ENCODE measurements at places on chromosomes 7 and 10.

DNA sequence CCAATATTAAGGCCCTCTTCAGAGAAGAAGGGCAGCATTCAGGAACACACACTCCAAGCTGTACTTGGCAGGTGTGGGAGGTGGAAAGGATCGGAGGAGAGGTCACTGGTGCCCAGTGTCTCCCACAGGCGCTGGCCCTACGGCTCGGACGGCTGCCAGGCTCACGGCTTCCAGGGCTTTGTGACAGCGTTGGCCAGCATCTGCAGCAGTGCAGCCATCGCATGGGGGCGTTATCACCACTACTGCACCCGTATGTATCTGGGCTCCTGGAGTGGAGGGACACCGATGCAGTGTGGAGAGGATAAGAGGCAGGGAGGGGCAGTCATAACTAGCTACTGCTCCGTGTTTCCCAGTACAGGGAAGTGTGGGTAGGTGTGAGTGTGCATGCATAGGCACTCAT, 3.9 kb downstream of the RGR start:
- DNase-seq: no peak

GRCh38 chr7:74236284-74236683, 17.9 kb downstream of the RFC2 start:
- DNase-seq: no peak

DNA sequence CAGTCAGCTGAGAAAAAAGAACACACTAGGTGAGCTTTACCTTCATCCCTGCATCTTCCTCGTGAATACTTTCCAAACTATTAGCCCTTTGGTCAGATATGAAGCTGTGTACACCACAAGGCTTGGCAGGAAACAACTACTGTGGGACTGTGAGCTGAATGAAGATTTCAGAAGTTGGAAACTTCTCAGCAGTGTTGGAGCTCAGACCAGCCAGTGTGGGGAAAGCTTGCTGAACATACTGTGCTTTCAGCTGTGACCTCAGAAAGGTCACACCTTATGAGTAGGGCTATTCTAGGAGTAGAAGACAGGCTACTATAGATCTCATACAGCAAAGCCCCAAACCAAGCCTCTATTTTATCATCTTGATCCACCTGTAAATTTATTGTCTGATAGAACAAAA, 123.6 kb downstream of the EXOC4 start:
- no peak for DNase-seq

DNA sequence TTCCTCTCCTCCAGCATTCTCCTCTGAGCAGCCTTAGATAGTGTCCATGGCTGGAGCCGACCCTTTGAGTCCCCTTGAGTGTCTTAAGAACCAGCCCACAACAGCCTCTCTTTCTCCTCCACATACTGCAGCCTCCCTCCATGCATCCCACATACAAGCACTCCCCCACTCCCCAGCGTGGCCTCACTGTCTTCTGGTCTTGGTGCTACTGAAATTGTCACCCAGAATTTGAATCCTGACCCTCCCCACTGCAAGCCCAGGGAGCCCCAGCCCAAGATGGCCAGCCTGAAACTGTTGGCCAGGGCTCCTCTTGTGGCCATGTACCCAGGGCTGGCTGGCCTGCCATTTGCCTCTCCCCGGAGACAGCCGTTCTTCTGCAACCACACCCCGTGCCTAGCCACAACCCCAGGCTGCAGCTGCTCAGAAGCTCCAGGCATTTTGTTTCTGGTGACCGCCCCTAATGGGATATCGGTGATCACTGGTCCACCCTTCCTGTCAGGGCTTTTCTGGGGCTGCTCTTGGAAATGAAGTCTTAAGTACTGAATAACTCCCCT, 18.8 kb upstream of the SH2D4B start:
- DNase-seq: no peak

DNA sequence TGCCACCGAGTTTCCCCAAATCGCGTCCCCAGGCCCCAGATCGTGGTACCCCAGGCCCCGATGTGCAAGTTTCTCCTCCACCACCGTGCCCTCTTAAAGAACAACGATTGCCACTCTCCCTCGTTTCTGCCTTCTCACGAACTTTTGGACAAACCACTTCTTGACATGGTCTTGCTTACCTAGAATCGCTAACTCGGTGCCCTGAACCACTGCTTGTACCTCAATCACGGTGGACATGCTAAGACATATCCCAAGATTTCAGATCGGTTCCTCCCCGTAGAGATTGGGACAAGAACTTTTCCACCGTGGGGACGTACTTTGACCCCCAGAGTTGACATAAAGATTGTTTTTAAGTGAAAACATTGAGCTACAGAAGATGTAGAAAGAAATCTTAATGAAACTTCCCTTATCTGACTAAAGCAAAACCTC, 477 bp upstream of the ZC3HAV1 start:
- DNase-seq: no peak

DNA sequence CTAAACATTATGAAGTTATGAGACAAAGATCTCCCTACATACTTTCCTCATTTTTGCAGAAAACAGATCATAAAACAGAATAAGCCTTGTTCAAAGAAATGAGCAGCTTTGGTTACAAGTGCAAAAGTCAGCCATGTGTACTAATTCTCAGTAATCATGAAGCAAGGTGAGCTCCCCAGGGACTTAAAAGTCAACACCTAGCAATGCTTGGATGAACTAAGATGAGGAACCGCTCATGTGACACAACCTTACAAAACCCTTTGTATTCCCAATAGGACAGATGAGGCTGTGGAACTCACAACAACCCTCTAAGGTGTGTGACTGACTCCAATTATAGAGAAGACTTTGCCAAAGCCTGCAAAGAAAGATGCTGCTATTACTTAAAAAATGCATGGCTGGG, 154.5 kb downstream of the SLC25A13 start:
- no peak for DNase-seq

DNA sequence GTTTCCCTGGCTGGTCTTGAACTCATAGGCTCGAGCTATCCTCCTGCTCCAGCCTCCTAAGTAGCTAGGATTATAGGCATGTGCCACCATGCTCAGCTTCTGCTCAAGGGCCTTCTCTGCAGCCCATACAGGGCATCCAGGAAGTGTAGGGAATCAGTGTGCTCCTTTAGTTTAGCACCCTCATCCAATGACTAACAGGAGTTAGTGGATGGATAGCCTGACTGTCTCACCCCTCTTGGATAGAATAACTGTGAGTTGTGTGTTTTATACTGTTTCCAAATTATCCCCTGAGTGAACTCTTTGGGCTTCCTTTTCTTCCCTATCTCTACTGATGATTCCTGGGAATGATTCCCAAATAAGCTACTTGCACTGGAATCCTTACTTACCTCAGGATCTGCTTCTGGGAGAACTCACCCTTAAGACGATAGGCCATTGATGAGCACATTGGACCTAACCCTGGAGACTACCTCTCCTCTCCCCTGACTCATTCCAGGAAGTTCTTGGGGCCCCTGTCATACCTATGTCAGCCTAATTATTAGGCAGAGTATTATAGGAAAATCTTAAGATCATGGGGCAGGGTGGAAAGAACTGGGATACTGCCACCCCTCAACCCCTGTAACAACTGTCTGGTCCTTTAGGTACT, 18.5 kb downstream of the STRIP2 start:
- DNase-seq: no peak

DNA sequence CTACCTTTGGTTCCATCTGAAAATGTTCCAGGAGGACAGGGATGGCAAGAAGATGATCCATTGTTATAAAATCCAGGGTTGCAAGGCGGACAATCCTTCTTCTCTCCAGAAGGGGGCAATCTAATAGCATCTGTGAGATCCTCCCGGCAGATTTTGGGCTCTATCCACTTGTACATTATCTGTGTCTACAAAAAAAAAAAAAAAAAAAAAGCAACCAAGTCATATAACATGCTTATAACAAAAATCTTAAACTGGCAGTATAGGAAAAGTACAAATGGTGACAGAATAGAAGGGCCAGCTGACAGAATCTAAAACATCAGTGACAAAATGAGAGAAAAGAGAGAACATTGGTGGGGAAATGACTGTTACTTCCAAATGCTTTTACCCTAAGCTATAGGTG, 132.7 kb downstream of the ELAPOR2 start:
- no peak for DNase-seq

- DNase-seq: no peak
Measured at GRCh38 chr10:130009228-130009627, 45.2 kb upstream of the EBF3 start.

DNA sequence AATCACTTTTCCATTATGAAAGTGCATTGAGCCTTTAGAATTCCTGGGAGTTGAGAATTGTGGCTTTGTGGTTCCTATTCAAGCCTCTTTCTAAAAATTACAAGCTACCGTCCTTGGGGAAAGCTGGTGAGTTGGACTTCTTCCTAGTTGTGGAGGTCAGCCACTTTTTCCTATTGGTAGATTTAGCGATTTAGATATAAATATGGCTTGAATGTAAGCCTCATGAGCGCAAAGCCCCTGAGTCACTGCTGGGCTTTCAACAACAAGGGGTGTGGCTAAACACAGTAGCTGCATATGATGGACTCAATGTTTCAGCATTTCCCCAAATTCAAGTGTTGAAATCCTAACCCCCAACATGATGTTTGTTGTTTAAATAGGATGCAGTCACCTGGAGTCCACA, 150.0 kb upstream of the IGFBP3 start:
- no peak for DNase-seq

DNA sequence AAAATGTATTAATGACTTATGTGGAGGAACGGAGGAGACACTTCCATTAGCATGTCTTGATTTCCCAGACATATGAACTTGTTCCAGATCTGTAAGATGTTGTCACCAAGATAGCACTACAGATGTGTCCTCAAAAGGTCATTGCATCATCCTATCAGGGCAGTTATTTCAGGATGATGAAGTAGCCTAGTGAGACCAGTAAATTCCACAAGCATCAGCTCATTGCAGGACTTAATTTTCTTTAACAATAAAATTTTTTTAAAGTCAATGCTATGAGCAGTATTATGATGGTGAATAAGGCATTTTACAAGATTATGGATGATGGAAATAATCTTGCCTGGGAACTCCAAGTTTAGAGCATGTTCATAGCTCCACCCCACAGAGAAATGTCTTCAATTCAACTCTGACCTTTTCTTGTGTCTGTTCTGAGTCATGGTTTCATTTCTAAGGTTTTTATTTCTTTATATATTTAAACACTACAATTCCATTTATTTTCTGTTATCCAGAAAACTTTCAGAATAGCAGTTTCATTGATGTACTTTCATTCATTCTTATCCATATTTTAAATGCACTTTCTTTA, 1203.3 kb upstream of the CELF2 start:
- DNase-seq: no peak

DNA sequence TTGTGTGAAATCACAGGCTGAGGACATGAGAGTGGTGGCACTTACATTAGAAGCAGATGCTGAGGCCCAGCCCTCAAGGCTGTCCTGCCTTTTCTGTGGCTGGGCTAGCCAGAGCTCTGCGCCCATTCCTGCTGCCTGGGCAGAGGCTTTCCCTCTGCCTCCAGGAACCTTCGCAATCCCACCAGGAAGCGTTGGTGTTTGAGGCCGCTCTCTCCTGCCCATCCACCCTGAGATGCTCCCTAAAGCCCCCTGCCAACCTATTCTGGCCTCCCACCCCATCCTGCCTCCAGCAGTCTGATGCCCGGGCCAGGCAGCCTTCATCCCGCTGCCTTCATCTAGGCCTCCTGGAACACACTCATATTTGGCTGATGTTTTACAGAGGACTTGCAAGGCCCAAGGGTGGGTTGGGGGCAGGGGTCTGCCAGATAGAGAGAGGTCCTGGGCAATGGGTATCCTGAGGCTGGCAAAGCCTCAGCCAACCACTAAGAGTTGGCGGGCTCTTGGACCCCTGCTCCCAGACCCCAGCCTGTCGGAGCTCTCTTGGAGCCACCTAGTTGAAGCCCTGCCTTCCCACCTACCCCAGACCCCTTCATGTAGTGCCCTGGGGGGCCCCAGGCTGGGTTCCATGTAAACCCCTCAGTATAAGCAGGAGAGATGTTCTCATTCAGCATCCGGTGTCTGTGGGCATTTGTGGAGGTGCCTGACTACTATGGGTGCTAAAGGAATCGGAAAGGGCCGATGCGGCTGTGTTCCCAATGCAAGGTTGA, 32.7 kb downstream of the LDB3 start:
- DNase-seq: no peak

All from stimulated activated CD8-positive, alpha-beta memory T cell treated with anti-CD3 and anti-CD28 coated beads, Interleukin-2, amount 100 ng/mL, for 1 hour (primary cell).